ENCODE measurements at places on chromosomes 1 and 21.

- no peak for DNase-seq
Observed at GRCh38 chr1:201460814-201461644, 8.0 kb downstream of the PHLDA3 start.

DNA sequence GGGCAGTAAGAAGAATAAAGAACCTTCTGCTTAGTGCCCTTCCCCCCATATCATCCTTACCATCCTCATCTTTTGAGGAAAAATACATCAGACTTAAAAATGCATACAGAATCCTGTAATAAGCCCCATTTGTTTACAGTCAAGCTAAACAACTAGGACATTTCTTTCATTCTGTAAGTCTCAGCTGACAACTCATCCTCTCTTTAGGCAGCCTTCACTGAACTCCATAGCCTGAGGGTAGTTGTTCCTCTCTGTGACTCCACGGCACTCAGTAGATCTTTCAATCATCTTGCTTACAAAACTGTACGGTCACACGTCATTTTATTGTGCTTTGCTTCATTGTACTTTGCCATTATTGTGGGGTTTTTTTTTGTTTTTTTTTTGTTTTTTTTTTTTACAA is 82.5 kb downstream of the NRIP1 start:
- no peak for DNase-seq

DNA sequence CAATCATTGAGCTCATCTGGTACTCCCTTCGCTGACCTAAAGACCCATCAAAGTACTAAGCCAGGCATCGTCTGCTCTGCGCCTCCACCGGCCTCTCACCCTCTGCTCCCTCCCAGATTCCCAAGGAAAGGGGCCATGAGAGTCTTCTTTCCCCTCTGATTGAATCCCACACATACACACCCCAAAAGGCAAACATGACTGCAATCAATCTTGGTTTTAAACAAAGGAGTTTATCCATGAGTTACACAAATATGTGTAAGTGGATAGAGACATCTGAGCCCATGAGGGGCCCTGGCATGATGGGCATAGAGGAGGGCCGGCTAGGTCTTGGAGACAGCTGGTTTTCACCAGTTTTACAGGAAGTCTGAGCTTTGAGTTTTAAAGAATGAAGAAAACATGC is 50.9 kb downstream of the CAPN2 start:
- no peak for DNase-seq

DNA sequence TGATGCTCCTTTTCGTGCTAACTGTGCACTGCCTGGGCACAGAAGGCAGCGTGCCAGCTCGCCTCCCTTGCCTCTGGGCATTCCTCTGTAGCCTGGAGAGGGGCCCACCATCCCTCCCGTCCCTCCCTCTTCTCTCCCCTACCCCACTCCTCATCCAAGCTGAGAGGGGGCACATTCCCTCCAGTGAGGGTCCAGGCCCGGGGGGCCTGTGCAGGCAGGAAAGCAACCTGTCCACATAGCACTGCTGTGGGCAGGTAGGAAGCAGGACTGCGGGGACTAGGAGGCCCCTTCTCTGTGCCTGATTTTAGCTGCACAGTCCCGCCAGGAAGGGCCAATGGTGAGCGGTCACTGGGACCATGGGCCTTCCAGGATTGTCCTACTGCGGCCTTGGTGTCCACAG is 10.3 kb upstream of the PKNOX1 start:
- DNase-seq = no peak

- DNase-seq = no peak
Observed at GRCh38 chr1:11151114-11151513, 38.0 kb upstream of the ANGPTL7 start.

All from upper lobe of left lung (tissue), 6 donors.